ENCODE measurements at places on chromosomes 3 and 15.
A peak's percentile ranks its signal among the peaks of the same experiment; 100 is the strongest.

GRCh38 chr15:40115670-40116093 is 7.0 kb upstream of the BMF start:
- DNase-seq, result no peak

DNA sequence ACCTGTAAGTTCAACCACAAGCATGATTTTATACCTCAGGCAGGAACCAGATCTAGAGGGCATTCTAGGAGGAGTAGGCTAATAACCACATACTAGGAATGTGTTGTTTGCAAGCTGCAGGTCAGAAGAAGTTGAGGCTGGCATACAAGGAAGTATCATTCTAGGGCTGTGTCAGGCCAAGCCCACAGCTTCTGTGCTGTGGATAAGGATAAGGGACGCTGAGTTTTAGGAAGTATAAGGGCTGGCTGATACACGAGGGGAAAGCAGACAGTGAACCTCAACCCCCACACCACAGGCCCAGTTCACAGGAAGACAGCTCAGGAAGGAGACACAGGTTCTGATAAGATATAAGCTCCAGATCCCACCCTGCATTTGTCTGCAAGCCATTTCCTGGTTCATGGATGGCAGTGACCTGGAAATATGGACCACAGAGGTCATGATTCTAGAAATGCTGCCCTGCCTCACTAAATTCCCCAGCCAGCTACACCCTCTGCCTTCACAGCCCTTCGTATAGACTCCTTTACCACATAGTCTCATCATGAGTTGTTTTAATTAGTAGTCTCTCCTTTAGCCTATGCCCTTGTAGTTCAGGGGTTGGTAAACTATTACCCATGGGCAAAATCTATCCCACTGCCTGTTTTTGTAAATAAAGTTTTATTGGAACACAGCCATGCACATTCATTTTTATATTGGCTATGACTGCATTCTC is 260.7 kb downstream of the OPA1 start:
- no peak for DNase-seq

DNA sequence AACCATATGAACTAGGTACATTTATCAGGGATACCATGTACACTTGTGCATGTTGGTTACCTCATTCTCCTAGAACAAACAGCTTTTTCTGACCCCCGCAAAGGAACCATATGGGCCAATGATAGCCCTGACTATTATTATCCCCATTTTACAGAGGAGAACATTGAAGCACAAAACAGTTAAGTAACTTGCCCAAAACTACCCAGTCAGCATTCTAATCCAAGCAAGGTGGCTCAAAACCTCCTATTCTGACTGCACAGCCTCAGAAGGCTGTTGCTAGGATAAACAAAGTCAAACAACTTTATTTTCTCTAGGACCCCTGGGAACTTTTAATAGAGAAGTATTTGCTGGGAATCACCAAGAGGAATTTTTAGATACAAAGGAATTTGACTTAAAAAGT is 36.7 kb downstream of the CFAP44 start:
- no peak for DNase-seq

- no peak for DNase-seq
These were observed 135.8 kb downstream of the ZNF621 start for GRCh38 chr3:40660554-40660953.

GRCh38 chr15:92051716-92052115 is 198.2 kb downstream of the SLCO3A1 start:
- no peak for DNase-seq

DNA sequence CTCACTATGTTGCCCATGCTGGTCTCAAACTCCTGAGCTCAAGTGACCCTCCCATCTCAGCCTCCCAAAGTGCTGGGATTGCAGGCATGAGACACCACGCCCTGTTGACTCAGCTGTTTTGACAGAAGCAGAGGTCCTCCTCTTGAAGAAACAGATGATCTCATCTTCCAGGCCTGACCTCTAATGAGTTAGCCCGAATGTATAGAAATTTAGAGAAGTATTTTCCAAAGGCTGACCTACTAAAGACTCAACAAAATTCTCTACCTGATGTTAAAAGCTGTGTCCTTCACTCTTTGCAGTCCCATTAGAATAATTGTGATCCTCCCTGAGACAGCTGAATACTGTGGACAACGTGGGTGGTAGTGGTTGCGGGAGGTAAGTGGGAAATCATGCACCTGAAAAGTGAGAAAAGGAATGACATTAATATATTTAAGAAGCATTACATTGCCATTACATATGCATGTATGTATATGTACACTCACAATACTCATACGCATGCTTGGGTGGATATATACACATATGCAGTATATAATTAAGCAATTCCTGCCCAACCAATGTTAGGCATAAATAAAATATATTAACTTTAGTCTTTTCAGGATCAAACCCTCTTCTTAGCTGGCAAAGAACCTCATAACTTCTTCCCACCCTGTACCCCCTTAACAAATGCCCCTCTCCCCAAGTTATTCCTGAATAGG is 204.6 kb upstream of the NR2F2 start:
- DNase-seq, result no peak

- no peak for DNase-seq
These were observed 1.3 kb upstream of the THBS1 start for GRCh38 chr15:39579487-39580116.

- no peak for DNase-seq
These were observed 2.4 kb downstream of the GNL3 start for GRCh38 chr3:52688266-52688665.

GRCh38 chr15:32953533-32953910 is 235.7 kb downstream of the GREM1 start:
- DNase-seq, result no peak

DNA sequence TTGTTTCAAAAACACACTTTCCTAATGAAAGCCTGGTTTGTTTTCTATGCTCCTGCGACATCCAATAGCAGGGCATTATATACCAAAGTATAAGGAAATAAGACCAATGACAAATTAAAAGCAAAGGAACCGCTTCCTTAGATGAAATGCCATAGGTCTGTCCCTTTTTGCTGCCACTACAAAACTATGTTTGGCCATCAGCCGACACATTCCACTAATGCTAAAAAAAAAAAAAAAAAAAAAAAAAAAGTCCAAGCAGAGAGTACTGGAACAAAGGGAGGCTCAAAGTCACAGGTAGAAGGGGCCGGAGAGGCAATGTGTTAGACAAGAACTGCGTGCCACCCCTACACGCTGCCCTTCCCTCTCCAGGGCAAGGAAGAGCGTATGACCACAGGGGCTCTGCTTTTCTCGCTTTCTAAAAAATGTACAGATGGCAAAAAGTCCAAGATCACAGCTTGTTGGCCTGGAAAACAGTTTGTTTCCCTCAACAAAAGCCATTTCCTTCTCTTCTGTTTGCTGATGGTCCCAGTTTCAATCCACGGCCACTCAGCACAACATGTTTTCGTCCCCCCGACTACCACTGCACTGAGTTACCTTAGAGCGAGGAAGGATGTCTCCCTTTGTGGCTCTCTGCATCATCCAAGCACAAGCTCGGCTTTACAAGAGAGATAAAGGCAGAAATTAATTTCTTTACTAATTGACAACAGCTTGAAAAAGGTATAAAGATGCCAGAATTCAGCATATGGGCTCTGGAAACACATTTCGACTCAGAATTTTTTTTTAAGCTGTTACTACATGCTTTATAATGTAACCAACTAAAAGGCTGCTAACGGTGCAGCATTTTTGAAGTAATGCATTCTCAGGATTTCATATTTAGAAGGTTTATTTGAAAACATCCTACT is 70.8 kb downstream of the ABTB1 start:
- DNase-seq, result no peak

GRCh38 chr3:150299201-150299600 is 108.9 kb upstream of the TSC22D2 start:
- DNase-seq, result no peak

DNA sequence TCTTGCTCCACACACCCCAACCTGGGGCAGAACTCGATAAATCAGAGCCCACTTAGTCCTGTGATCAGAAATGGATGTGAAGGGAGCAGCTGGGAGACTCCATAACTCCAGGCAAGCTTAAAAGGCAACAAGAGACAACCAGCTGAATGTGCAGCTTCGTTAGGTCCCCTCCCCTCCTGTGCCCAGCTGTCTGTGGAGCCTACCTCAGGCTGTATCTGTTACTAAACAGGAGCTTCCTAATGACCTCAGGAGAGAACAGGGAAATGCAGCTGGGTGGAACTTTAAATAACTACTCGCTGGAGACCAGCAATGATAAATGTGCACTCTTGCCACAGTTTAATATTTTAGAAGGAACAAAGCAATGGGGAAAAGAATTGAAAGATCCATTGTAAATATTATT is 25.9 kb downstream of the SLC9A9 start:
- DNase-seq, result no peak

DNA sequence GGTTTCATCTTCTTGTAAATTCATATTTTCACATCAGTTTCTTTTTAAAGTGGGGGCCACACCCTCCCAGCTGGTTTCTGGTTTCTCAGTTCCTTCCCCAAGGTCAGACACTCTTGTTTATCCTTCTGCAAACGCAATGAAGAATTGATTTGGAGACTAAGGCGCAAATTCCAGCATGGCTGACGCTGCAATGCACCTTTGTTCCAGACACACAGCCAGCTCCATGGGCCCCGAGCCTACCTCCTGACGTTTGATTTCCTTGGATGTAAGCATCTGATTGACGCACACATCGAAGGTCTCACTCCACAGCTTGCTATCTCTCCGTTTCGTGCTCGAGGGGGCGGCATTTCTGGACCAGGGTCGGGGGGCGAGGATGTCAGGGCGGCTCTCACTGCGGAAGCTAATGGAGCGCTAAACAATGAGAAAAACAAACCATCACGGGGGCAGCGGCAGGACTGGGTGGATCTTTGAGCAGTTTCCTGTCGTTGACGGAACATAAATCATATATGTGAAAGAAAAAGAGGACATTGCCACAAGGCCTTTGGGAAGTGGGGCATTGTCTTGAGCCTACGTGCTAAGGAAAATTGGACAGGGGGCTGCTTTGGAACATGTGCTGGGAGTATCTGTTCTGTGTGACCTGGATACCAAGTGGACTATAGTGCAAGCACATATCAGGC is 46.9 kb downstream of the ARHGEF3 start:
- no peak for DNase-seq

- peak; percentile 10 for DNase-seq
These were observed 1.7 kb upstream of the HES1 start for GRCh38 chr3:194134231-194134756.

DNA sequence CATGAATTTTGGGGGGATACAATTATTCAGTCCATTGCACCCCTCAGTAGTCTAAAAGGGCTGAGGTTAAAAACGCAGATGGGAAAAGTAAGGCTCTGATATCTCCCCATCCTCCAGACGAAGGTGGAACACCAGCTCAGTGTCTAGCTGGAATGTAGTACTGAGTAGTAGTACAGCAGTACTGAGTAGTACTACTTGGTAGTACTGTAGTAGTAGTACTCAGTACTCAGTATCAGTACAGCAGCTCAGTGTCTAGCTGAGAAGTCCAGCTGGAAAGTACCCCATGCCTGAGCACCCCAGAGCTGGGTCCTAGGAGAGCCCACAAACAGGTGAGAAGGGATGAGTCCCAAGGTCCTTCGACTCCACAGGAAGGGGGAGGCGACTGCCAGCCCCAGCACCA is 148.7 kb downstream of the XXYLT1 start:
- no peak for DNase-seq

DNA sequence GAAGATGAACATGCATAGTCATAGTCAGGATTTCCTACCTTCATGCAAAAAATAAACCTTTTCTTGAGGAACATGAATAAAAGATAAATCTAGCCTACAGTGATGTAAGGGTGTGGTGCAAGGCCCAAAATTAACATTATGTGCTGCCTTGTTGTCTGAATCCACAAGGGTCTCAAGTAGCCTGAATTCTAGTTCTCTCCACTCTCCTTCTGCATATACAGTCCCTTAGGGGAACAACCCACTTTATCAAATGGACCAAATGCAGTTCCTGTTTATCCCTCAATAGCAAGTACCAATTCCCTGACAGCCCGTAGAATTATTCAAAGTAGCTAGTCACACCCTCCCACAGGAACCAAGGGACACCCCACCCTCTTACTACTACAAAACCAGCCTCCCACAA is 284.0 kb downstream of the ZIC4 start:
- DNase-seq, result no peak

GRCh38 chr3:5276934-5277333 is 89.4 kb downstream of the EDEM1 start:
- DNase-seq, result no peak

DNA sequence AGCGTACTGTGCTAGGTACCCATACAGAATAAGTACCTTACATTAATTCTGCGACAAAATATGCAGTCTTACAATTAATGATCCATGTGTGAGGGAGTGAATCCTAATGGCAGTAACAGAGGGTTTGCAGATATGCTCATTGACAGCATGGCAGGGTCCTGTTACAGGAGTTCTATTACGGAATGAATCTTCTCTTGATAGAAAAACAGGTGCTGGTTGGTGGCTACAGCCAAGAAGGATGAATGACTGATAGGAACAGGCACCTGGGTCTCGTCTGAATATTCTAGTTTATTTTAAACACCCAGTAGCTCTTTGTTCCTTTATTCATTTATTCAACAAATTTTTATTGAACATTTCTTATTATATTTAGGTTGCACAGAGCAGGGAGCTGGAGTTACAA is 22.8 kb downstream of the PGBD4 start:
- no peak for DNase-seq

DNA sequence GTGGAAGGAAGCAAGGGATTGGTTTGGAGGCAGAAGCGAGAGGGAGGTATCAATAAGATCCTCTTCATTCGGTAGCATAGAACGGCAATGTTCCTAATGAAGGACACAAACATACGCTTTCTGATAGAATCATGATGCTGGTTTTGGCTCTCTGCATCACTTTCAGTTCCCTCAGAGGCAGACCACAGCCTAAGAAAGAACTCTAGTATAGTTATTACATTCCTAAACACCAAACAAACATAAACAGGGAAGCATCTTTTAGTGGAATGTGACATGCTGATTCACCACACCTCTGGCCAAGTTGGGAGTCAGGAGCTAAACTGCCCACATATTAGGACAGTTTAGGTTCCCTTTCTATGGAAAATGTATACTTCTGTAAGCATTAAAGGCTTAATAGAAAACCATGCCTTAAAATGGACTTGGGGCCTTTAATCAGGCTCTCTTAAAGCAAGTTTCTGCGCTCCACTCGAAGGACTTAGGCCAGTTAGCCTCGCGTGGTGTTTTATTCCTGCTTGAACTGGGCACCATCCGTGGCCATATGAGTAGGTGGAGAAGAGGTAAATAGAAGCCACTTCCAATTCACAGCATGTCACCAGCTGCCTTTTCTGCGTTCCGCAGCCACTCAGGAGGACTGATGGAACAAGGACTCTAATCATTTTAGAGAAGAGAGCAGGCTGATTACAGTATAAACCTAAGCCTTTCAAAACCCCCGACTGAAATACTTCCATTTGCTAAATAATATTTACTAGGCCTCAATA is 53.7 kb downstream of the CD47 start:
- DNase-seq, result no peak

GRCh38 chr3:120114981-120115380 is 20.7 kb upstream of the GSK3B start:
- no peak for DNase-seq

DNA sequence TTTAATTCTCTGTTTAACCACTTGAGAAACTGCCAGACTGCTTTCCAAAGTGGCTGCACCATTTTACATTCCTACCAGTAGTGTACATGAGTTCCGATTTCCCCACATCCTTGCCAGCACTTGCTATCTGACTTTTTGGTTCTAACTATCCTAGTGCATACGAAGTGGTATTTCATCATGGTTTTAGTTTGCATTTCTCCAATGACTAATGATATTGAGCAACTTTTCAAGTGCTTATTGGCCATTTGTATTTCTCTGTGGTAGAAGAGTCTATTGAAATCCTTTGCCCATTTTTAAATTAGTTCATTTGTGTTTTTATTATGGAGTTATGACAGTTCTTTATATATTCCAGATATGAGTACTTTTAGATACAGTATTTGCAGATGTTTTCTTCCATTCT is 247.8 kb downstream of the GABRB3 start:
- no peak for DNase-seq
